Panc1 (cell line): ENCODE measurements at places on chromosomes 6 and 20.

GRCh38 chr6:42378536-42378935, 73.2 kb downstream of the TRERF1 start:
- DNase-seq = no peak

DNA sequence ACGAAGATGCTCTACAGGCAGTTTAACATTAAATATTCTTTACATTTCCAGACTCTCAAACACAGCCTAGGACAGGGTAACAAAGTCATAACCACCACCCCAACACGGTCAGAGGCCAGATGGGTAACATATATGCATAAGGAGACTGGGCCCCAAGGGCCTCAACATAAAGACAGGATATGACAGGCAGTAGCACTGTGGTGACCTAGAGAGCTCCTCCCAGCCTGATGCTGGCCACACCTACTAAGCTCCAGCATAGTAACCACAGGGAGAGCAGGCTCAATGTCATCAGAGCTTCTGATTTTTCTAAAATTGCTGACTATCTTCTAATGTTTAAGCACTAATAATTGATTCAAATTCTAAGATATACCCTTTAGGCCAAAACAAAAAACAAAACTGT, 21.7 kb downstream of the SMLR1 start:
- DNase-seq = no peak

DNA sequence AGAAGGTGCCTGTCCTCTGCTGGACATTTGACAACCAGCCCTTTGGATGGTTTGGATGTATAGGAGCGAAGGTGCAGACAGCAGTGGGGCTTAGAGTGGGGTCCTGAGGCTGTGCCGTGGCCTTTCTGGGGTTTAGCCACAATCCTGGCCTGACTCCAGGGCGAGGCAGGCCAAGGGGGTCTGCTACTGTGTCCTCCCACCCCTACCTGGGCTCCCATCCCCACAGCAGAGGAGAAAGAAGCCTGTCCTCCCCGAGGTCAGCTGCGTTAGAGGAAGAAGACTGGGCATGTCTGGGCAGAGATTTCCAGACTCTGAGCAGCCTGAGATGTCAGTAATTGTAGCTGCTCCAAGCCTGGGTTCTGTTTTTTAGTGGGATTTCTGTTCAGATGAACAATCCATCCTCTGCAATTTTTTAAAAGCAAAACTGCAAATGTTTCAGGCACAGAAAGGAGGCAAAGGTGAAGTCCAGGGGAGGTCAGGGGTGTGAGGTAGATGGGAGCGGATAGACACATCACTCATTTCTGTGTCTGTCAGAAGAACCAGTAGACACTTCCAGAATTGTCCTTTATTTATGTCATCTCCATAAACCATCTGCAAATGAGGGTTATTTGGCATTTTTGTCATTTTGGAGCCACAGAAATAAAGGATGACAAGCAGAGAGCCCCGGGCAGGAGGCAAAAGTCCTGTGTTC, 1.3 kb upstream of the CDKN1A start:
- no peak for DNase-seq

GRCh38 chr6:108927927-108928326, 79.7 kb downstream of the ARMC2 start:
- DNase-seq = no peak

GRCh38 chr20:14449323-14449722, 111.9 kb upstream of the FLRT3 start:
- no peak for DNase-seq
